CD4-positive, alpha-beta T cell treated with Interleukin-10 for 1 hour (primary cell): ENCODE measurements at places on chromosomes 12 and 14.

GRCh38 chr12:91274916-91275315 is 92.3 kb upstream of the DCN start:
- DNase-seq: no peak

- no peak for DNase-seq
Measured at GRCh38 chr14:82911930-82912329, 1378.3 kb upstream of the SEL1L start.

- DNase-seq: no peak
Measured at GRCh38 chr12:113755098-113755497, 211.0 kb downstream of the RBM19 start.

DNA sequence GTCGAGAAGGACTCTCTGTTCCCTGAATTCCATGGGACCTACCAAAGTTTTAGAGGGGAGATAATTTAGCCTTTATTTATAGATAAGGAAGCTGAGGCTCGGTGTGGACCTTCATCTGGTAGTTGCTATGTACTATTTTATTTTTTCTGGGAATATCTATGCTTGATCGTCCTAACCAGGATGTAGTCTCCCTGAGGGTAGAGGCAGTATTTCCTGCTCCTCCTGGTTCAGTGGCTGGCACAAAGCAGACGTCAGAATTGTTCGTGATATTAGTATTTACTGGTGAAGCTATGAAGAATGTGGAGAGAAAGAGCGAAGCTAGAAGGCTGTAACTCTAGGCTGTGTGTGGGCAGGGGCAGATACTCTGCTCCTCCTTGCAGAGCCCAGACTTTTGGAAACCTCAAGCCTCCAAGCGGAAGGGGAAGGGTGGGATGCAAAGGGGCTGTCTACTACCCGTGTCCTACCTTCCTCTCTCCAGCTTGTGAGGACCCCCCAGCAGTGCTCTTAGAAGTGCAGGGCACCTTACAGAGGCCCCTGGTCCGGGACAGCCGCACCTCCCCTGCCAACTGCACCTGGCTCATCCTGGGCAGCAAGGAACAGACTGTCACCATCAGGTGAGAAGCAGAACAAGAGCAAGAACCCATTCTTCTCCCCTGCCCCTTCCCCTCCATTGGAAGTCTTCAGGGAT is 1.4 kb downstream of the LRP10 start:
- no peak for DNase-seq

- no peak for DNase-seq
Measured at GRCh38 chr14:100391724-100392123, 68.6 kb downstream of the SLC25A47 start.

GRCh38 chr14:37139710-37140109 is 32.7 kb downstream of the SLC25A21 start:
- no peak for DNase-seq

DNA sequence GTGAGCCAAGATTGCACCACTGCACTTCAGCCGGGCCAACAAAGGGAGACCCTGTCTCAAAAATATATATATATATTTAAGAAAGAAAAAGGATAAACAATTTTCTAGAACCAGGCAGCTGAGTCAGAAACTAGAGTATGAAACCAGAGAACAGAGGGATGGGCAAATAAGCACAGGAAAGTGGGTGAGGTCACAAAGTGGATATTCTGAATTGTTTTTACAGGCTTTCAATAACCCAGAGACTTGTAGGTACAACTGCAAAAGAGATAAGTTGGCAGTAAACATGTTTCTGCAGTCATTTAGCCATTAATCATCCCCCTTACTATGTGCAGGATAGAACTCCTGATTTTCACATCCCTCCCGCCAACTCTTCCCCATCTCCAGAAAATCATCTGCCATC is 94.2 kb downstream of the BTG1 start:
- DNase-seq: no peak

- DNase-seq: peak; percentile 45
Measured at GRCh38 chr14:91893007-91893406, 25.7 kb upstream of the TC2N start.

DNA sequence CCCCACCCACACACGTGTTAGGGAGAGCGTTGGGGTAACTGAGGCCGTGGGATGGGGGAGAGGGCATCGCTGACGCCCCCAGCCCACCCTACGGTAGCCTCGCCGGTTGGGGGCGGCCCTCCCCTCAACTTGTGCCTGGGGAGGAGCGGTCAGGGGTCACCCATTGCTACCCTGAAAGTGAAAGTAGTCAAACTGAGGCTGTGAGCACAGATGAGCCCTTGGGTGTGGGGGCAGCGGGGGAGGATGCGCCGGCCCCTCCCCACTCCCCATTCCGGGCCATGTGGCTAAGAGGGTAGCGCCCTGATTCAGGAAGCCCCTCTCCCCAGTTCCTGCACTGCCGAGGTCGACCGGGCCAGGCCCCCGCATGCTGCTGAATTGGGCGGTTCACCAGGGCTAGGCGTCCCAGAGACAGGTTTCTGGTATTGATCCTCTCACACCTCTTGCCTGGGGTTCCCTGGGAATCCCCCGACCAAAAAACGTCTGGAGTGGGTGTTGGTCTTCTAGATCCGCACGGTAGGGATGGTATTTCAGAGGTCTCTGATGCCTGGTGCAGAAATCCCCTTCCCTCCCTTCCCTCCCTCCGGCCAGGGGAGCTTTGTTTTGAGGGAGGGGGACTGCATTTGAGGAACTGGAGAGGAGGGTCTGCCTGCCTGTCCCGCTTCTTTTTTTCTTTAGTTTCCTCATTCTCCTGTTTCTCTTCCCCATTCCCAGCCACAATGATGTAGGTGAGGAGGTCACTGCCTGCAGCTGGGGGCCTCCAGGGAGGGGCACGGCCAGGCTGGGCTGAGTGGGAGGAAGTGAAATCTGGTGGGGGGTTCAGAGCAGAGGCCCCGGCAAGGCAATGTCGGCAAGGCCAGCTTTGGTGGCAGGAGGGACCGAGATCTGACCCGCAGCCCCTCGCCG is 1.0 kb downstream of the SH2B3 start:
- DNase-seq: peak; percentile 73

- DNase-seq: no peak
Measured at GRCh38 chr12:50640321-50640939, 123.5 kb upstream of the ATF1 start.

DNA sequence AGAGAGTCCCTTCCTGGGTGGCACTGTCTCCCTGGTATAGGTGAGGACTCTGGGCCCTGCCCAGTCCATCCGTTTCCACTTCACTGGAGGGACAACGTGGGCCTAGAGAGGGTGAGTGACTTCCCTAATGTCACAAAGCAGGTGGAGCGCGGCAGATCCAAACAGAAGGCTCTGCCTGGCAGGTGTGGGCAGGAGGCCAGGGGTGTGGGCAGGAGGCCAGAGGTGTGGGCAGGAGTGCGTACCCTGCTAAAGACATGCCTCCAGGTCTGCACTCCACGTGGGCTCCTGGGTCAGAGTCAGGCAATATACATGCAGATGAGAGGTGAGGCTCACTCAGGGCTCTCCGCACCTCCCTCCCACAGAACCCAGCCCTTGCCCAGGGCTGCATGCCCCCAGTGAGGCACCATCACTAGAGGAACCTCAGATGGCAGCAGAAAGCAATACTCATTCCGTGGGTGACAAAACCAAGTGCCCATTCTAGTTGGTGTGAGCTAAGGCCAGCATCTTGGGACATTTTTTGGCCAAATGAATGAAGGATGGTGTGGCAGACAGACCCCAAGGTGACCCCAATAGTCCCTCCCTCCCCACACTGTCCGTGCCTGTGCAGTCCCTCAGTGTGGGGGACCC is 271.6 kb upstream of the RTL1 start:
- DNase-seq: no peak

- DNase-seq: no peak
Measured at GRCh38 chr14:20743556-20743955, 2.1 kb upstream of the EDDM3A start.

DNA sequence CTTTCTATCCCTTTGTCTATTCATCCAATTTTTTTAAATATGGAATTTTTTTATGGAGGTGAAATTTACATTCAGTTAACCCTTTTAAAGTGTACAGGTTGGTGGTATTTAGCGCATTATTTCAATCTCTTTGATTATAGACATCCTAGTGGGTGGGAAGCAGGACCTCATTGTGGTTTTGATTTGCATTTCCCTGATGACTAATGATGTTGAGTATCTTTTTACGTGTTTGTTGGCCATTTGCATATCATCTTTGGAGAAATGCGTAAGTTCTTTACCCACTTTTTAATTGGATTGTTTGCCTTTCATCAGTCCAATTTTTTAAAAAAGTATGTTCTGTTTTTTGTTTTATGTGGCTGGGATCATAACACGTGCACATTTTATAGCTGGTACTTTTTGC is 20.8 kb downstream of the PAPLN start:
- no peak for DNase-seq

DNA sequence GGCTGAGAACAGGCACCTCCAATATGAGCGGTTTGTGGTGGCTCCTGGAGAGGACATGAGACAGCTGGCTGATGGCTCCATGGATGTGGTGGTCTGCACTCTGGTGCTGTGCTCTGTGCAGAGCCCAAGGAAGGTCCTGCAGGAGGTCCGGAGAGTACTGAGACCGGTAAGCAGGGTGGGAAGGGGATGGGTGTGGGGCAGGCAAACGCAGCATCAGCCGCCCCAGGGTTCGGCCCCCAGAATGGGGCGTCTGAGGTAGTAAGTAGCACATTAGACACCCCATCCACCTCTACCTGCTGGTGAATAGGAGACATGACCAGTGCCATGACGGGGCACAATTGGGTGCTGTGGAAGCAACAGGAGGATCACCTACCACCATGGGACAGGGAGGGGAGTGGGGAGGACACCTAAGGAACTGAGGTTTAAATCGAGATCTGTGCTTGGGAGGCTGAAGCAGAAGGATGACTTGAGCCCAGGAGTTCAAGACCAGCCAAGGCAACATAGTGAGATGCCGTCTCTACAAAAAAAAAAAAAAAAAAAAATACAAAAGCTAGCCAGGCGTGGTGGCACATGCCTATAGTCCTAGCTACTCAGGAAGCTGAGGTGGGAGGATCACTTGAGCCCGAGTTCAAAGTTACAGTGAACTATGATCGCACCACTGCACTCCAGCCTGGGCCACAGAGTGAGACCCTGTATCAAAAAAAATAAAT is 25.5 kb downstream of the ITGA7 start:
- no peak for DNase-seq

DNA sequence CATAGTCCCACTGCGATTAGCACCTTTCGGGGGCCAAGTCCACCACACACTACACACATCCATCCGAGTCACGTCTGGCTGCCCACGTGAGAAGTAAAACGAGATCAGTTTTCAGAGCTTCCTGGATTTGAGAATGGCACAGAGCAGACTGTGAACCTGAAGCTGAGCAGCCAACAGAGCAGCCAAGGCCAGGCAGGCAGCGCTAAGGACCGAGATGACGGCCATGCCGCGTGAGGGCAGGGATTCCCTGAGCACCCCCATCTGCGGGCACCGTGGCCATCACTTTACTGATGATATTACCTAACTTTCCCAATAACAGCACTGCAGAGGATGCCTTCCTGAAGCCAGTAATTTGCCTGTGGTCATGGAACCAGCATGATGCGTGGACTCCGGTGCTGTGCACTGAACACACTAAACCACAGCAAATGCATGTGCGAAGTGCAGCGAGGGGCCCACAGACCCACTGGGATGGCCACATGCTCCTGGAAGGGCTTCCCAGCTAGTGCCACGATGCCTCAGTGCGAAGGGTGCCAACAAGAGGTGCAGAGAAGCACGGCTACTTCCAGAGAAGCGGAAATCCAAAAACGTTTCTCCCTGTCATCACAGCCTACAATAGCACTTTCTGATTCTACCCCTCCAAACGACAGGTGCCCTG is 56.0 kb downstream of the RNF34 start:
- no peak for DNase-seq
